ENCODE measurements at places on chromosomes 2 and 18. TPM values are rescaled to one million over a fixed set of nuclear protein-coding genes. Genes with fewer than 3 reads are reported as not detected.

TSPYL6 gene
- total RNA-seq = not detected

UGT1A8 gene
- not detected for total RNA-seq

SP3 gene
- 93.6 TPM for total RNA-seq

VWA3B gene
- total RNA-seq = not detected

SFT2D3 gene
- 4.4 TPM for total RNA-seq

CFAP65 gene
- total RNA-seq = not detected

TCF23 gene
- not detected for total RNA-seq

MDH1B gene
- total RNA-seq = 0.56 TPM

FHL2 gene
- 247 TPM for total RNA-seq

MAP3K19 gene
- total RNA-seq = not detected

PCARE gene
- not detected for total RNA-seq

ERCC3 gene
- 50.0 TPM for total RNA-seq

CNOT9 gene
- 68.2 TPM for total RNA-seq

RAB3GAP1 gene
- total RNA-seq = 94.1 TPM

CELF4 gene
- total RNA-seq = not detected

MYO5B gene
- 0.28 TPM for total RNA-seq

MARCHF4 gene
- total RNA-seq = 3.3 TPM

SCN2A gene
- total RNA-seq = 2.0 TPM

IL1R1 gene
- total RNA-seq = 136 TPM

POTEC gene
- under 0.01 TPM for total RNA-seq

KIF5C gene
- total RNA-seq = 0.38 TPM

SERPINB13 gene
- total RNA-seq = not detected
